ENCODE measurements at places on chromosomes 7 and 10.

DNA sequence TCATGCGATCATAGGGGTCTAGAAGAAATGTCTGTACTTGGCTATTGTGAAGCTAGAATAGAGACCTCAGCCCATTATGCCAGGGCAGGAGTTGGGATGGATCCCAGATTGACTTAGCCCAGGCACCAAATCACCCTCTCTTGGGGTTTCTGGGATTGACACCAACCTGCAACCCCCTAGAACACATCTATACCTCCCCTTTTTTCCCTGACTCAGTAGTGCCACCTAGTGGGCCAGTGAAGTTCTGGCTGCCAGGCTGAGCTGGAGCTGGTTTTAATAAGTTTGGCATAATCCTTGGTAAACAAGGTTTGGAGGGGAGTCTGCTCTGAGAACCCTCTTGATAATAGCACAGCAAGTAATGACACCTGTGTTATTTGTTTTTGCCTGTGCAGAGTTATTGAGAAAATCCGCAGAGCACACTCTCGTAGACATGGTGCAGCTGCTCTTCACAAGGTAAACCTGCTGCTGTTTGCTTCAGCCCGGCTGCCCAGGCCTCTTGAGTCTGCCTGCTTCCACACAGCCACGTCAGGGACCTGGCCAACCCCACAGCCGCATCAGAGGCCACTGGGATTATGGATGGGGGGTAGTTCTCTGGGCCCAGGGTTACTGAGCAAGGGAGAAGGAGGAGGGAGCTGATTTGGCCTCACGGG, 43.3 kb upstream of the NFKB2 start:
- no peak for DNase-seq

GRCh38 chr7:105304040-105304895, 84.5 kb downstream of the SRPK2 start:
- DNase-seq: no peak

GRCh38 chr10:66925896-66926715, at the start of gene LRRTM3:
LRRTM3 (plus strand) TSS chr10:66926036.
- no peak for DNase-seq

GRCh38 chr7:47806701-47807103, 141.6 kb downstream of the PKD1L1 start:
- no peak for DNase-seq

DNA sequence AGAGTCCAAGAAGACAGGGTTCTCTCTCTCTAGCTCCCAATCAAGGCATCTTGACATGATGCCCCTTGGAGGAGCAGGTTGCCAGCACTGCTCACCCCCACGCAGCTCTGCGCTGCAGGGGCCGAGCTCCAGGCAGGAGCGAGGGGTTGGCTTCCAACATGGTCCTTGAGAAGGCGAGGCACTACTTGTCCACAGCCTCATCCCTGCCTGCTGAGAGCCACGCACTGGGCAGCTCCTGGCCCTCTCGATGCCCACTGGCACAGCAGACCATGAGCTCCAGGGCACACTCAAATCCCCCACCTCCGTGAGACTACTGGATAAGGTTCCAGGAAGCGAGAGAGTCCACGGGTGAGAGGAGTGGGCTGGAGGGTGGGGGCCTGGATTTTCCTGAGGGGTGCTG, 31.1 kb downstream of the RAMP3 start:
- no peak for DNase-seq

DNA sequence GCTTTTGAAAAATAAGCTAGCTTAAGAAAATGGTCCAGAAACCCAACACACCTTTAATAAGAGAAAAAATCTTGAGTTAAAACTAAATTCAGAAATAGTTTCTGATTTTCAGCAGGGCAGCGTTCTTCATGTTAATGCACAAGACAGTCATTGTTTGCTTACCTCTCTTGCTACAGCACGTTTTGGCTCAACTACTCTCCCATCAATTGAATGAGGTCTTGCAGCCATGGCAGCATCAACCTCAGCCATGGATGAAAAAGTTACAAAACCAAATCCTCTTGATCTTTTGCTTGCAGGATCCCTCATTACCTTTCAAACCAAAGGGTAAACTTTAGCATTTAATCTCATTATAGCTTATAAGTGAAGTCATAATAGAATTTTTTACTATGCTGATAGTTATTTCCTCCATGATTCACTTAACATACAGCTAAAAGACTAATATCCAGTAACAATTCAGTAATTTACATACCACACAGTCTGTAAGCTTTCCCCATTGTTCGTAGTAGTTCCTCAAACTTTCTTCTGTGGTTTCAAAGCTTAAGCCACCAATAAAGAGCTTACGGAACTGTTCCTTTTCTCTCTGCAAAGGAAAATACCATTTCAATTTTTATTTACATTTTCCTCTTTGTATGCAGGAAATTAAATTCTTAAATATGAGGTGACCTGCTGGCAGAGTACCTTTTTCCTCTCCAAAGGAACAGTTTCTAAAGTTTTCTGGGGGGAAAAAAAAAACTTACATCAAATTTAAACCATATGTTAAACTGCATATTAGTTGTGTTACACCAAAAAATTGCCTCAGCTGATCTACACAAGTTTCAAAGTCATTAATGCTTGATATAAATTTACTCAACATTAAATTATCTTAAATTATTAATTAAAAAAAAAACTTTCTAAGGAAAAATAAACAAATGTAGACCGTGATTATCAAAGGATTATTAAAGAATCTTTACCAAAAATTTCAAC, 3.1 kb downstream of the HNRNPA2B1 start:
- DNase-seq: no peak

DNA sequence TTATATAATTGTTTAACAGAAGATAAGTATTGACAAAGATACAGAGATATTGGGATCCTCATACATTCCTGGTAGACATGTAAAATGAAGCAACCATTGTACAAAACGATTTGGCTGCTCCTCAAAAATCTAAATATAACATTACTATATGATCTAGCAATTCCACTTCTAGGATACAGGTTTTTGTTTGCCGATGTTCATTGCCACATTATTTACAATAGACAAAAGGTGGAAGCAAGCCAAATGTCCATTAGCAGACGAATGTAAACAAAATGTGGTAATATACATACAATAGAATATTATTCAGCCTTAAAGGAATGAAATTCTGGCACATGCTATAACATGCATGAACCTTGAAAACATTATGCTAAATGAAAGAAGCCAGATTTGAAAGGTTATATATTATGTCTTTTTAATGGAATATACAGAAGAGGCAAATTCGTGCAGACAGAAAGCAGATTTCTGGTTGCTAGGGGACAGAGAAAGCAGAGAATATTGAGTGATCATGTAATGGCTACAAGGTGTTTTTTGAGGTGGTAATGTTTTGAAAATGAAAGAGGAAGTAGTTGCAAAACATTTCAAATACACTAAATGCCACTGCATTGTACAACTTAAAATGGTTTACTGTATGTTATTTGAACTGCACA, 44.9 kb downstream of the POLR1F start:
- DNase-seq: no peak
